ENCODE measurements at places on chromosomes 1 and 21. TPM values are rescaled to one million over a fixed set of nuclear protein-coding genes. Genes with fewer than 3 reads are reported as not detected.

Gene CLCNKA
- not detected for total RNA-seq

Gene FAM229A
- total RNA-seq = 17.6 TPM

Gene INKA2
- total RNA-seq = 2.0 TPM

Gene COPA
- 137 TPM for total RNA-seq
